ENCODE measurements at places on chromosomes 6 and 20. TPM values are rescaled to one million over a fixed set of nuclear protein-coding genes. Genes with fewer than 3 reads are reported as not detected.

SLC26A8 gene
- not detected for total RNA-seq

MCUR1 gene
- total RNA-seq = 17.6 TPM

KCNQ5 gene
- total RNA-seq = 2.2 TPM

DNA sequence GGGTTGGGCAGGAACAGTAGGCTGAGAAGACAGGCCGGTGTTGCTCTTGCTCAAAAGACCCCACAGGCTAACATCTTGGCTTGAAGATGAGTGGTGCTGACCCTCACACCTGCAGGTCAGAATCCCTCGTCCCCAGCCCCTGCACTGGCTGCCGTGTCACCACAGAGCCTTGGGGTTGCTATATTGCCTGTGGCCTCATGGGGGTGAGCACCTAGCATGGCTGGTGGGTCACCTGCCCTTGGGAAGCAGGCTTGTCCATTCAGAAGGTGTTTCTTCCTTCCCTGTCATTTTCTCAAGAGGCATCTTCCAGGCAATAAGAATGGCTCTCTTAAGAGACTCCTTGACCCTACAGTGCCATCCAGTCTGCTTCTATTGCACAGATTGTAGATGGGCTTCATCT, 7.7 kb downstream of the SLC22A16 start:
- no peaks in the 10 kb centered on the region for H3K4me1 ChIP-seq
- H3K27me3 ChIP-seq = peaks cover 5% of the 10 kb centered on the region
- no peaks in the 10 kb centered on the region for H3K36me3 ChIP-seq
- H3K4me3 ChIP-seq = no peak overlapping the region
- H3K27ac ChIP-seq = no peak overlapping the region

DNA sequence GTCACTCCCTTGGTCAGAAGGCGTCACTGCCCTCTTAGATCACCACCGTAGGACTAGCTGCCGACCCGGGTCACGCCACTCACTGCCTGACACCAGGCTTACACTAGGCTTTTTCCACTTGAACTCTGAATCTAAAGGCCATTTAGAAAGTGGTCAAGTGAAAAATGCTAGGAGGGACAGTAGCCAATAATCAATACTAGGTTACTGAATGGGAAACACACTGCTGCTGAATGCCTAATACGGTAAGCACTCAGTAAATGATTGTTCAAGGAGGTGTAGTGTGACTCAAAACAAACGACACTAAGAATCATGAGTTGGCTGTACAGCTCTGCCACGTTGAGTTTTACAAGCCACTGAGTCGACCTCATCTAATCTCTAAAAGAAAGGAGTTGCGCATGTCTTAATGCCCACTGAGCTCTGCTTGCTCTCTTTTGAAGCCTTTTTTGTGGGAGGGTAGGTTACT, 760 bp upstream of the IBTK start:
- H3K27me3 ChIP-seq = no peaks in the 10 kb centered on the region
- peak overlapping the region; percentile 93 for H3K4me3 ChIP-seq
- H3K27ac ChIP-seq = peak overlapping the region; percentile 96
- no peaks in the 10 kb centered on the region for H3K36me3 ChIP-seq
- DNase-seq = no peak

- H3K36me3 ChIP-seq = no peaks in the 10 kb centered on the region
- peak overlapping the region; percentile 1 for H3K27ac ChIP-seq
- peaks cover 10% of the 10 kb centered on the region for H3K4me1 ChIP-seq
Measured at GRCh38 chr6:6810727-6811126, 222.2 kb downstream of the LY86 start.

DNA sequence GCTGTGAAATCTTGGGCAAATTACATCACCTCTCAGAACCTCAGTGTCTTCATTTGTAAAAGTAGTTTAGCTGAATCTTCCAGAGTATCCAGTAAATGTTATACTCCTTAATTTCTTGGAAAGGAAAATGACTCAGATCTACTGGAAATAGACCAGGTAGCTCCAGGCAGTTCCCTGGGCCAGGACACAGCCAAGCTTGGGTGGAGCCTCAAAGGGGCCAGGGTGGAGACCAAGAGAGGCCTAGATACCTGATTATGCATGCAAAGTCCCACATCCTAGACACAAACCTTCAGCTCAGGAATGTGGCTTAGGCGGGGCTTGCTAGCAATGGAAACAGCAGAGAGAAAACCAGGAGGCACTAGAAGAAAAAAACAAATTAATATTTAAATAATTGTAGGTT, 272.8 kb downstream of the MAFB start:
- H3K27me3 ChIP-seq = peaks cover 6% of the 10 kb centered on the region
- H3K27ac ChIP-seq = no peak overlapping the region
- H3K4me1 ChIP-seq = no peaks in the 10 kb centered on the region
- H3K4me3 ChIP-seq = no peak overlapping the region
- DNase-seq = no peak

DNA sequence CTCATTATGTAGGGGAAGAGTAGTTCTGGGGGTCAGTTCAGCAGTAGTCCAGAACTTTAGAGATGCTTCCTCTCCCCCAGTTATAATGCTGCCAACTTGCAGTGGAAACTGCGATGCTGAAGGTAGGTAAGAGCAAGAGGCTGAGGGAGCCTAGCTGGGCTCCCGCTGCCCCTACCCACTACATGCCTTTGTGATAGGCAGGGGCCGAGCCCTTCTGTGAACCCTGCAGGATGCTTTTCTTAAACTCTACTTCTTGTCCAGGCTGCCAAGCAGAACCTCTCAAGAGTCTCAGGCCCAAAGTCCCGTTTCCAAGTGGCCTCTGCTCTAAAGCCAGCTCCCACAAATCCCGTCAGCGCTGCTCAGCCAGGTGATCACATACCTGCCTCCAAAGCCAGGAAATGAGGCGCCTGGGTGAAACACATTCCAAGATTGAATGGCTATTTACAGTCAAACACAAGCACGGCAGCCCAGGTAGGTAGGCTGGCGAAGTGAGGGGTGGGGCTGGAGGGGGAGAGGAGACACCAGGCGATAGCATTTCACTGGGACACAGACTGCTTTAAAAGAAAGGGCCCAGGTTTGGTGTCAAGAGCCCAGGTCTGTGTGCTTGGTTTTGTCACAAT, 150.7 kb downstream of the CD24 start:
- no peak overlapping the region for H3K27ac ChIP-seq
- H3K27me3 ChIP-seq = no peaks in the 10 kb centered on the region
- no peak overlapping the region for H3K4me3 ChIP-seq
- H3K36me3 ChIP-seq = no peaks in the 10 kb centered on the region
- no peak for DNase-seq
- no peaks in the 10 kb centered on the region for H3K4me1 ChIP-seq

- no peak for DNase-seq
- H3K27me3 ChIP-seq = no peaks in the 10 kb centered on the region
Measured at GRCh38 chr20:1761116-1761515, 103.5 kb upstream of the SIRPG start.

GRCh38 chr20:33013701-33014326, 6.3 kb downstream of the BPIFB2 start:
- DNase-seq = no peak
- H3K27me3 ChIP-seq = peaks cover 54% of the 10 kb centered on the region
- no peak overlapping the region for H3K4me3 ChIP-seq
- H3K27ac ChIP-seq = no peak overlapping the region

Data from esophagus muscularis mucosa (tissue), 4 donors.